ENCODE measurements at places on chromosomes 2 and 18.

- DNase-seq = no peak
Measured at GRCh38 chr2:174787487-174788205, 23.4 kb upstream of the CHRNA1 start.

GRCh38 chr2:32060266-32060665 is 3.1 kb upstream of the SPAST start:
- DNase-seq = no peak

DNA sequence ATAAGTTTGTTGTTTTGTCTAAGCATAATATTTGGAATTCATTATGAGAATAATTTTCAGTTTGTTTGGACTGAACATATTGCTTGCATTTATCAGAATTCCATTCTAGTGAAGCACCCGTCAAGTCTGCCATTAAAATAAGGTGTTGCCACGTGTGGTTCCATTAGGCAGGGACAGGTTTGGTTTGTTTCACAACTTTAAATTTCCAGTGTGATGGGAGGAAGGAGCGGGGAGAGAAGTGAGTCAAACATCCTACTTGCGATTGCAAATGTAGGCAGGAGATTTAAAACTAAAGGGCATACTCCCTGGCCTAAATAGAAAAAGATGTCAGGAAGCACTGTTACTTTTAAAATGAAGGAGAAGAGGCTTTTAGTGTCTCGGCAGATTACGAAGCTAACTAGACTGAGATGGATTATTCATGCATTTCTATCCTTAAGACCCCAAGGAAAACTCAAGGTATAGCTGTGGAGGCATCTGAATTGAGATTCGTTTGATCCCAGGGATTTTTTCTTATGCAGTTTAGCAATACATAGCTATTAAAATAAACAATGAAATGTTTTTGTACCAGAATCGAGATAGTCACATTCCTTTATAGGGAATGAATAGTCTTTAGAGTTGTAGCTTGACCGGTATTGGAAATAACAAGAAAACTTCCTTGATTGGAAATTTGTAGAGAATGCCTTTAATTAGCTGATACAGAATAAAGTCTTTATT is 19.8 kb downstream of the GRHL1 start:
- no peak for DNase-seq

GRCh38 chr2:222752746-222753145 is 81.3 kb downstream of the MOGAT1 start:
- DNase-seq = no peak

GRCh38 chr2:99240431-99240830 is 15.0 kb downstream of the LYG2 start:
- DNase-seq = no peak

DNA sequence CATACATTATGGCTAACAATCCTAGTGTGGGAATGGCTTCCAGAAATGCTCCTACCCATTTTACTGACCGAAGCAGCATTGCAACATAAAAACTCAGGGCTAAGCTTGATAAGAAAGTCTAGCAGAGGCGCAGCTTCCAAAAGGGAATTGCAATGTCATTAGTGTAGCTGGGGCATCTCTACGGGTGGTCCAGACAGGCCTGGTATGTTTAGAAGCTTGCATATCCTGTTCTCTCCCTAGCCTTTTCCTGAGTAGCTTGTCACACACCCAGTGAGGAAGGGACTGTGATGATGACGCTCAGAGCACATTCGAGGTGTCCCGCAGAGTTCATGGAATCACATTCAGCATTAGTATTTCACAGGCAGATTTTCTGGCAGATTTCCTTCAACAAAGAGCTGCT is 38.0 kb upstream of the COL5A2 start:
- no peak for DNase-seq

- DNase-seq = no peak
Measured at GRCh38 chr2:187424146-187424545, 23.9 kb downstream of the CALCRL start.

- no peak for DNase-seq
Measured at GRCh38 chr2:210528716-210529115, 27.7 kb upstream of the CPS1 start.

GRCh38 chr2:216426166-216426777 is 14.0 kb downstream of the SMARCAL1 start:
- DNase-seq = no peak

- DNase-seq = no peak
Measured at GRCh38 chr2:59680863-59681262, 872.6 kb downstream of the BCL11A start.

DNA sequence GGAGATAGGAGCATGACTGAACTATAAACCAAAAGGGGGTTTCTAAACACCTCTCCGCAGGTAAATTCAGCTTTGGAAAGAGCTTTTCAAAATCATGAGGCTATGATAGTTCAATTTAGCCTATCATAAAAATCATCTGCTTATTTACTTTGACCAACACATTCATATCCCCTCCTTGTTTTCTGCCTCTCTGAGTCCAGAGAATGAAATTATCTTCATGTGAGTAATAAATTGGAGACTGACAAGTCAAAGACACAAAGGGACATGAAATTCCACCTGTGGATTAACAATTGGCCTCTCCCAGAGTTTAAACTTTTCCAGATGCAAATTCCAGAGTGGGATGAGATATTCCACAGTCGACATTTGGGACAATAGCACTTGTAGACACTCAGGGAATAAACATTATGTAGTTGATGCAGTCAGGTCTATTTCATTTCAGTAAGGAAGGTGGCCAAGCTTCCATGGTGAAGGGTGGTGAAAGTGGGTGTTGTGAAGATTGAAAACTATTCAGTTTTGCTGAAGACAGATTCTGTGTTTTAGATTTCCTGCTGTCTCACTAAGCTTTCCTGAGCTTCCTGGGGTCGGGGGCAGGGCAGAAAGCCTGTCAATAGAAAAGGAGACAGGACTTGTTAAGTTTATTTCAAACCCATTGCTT is 84.7 kb downstream of the CDC42EP3 start:
- no peak for DNase-seq

- no peak for DNase-seq
Measured at GRCh38 chr2:1156059-1156458, 205.4 kb downstream of the SNTG2 start.

DNA sequence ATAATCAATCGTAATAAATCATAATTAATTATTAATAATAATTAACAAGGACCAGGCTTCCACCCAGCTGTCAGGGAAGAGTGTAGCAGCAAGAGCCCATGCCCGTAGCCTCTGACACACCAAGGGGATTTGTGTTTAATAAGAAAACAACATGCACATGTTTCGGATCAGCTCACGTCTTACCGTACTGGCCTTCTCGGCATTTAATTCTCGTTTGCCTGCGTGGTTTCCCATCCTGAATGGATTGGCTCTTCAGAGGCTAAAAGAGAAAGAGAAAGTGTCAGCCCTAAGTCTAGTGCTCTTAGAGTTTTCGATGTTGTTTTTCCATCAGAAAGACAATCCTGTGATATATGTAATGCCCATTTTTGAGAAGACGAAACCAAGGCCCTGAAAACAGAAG is 27.6 kb downstream of the MBP start:
- DNase-seq = no peak

GRCh38 chr2:44799754-44800153 is 141.7 kb upstream of the SIX3 start:
- DNase-seq = no peak

GRCh38 chr2:215826838-215827441 is 186.4 kb downstream of the MREG start:
- no peak for DNase-seq

- DNase-seq = no peak
Measured at GRCh38 chr18:5107988-5108387, 89.1 kb downstream of the AKAIN1 start.

DNA sequence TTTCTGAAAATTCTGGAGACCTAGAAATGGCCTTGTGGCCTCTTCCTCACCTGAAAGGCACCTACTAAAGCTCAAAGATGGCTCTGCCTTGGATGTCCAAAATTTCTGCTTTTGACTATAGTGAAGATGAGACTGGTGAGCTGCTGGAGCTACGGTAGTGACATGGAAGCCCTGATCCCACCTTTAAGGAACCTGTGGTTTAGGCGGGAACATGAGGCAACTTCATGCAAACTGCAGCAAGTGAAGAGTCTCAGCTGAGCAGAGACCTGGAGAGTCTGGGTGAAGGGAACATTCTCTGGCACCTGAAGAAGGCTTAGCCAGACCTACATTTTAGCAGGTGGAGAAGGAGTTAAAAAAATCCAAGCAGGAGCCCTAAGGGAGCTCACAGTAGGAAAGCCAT is 40.0 kb downstream of the GORASP2 start:
- no peak for DNase-seq

DNA sequence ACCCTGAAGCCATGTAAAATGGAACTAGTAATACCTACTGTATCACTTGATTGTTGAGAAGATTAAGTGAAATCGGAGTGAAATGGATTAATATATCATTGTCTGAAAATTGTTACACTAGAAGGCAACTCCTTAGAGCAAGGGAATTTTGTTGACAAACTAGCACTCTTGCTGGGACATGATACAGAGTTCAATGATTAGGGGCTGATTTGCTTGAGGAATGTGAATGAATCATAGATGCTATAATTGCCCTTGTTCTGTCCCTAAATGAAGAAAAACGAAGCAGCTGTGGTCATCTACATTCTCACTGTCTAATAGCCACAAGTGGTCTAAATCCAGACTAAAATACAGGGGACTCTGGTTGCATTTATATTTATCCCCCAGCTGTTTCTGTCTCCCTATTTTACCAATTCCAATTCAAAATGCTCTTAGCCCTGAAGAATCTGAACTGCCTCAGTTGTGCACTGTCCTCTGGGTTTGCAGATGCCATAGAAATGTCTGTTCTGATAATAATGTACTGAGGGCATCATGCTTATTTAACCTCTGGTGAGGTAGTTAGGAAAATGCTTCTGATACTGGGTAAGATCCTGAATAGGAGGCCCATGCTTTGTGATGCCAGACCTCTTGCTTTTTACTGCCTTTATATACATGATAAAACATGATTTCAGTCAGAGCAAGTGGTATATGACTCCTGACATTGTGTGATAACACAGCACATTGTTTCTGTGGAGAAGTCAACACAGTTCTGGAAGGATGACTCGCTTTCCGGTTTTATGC is 382.1 kb downstream of the NRXN1 start:
- DNase-seq = no peak

DNA sequence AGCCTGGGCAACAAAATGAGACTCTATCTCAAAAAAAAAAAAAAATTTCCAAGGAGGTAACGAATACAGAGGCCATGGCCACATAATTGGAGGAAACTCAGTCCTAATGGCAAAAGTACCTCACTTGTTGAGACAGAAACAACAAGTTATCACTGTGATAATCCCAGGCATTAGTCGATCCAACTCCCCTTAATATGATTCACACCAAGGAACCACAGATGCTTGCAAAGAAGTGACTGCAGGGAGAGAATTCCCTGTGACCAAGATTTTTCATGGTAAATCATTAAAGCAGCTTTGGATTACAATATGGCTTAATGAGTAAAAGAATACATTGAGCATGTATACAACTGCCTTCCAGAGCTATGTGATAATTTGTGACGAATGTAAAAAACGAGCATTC is 80.4 kb upstream of the RNU4ATAC start:
- no peak for DNase-seq

DNA sequence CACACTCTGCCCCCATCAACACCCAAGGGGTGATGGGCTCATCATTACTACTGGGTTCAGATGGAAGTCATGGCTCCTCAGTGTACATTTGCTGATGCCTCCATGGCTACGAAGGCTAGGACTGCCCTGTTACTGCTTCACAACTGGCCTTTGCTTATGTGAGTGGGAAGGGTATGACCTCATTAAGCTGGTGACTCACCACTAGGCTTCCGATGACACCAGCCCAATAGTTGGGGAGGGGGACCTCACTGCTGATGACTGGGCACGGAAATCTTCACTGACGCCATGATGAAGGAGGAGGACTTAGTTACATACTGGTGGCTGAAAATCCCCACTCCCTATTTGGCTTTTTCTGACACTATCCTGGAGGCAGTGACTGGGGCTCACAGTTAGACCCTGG is 263.2 kb downstream of the CMPK2 start:
- no peak for DNase-seq

- no peak for DNase-seq
Measured at GRCh38 chr2:88885275-88885674, 193.8 kb downstream of the RPIA start.

- no peak for DNase-seq
Measured at GRCh38 chr18:62583376-62583775, 60.6 kb downstream of the ZCCHC2 start.

DNA sequence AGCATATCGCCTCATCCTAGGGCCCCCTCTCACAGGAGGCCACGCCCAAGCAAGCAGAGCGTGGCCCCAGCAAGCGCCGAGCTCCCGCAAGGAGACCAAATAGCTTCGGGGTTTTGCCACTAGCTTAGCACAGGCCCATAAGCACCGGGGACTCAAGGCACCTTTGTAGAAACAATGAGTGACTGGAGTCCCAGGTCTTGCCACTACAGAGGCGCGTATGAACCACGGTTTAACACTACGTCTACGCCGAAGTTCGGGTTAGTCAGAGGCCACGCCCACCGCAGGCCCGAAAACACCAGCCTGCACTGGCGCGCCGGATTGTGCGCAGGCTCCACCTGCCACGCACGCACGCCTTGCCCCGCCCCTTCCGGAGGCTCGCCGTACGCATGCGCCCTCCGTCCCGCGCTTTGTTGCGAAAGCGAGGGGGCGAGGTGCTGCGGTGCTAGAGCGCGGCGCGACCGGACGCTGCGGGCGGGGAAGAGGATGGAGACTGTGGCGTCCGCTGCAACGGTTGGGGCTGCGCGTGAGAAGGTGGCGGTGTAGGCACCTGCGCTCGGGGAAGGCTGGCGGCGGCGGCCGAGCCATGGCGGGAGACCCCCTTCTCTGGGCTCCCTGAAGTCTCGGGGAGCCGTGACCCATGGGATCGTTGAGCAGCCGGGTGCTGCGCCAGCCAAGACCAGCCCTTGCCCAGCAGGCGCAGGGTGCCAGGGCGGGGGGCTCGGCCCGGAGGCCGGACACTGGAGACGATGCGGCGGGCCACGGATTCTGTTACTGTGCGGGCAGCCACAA is at the start of gene GMCL1:
Gene GMCL1, plus strand, starts transcription at position 405 of the 789 bp plus-strand sequence. Its CDS starts 233 bp downstream, at position 638.
- DNase-seq = peak; percentile 96

DNA sequence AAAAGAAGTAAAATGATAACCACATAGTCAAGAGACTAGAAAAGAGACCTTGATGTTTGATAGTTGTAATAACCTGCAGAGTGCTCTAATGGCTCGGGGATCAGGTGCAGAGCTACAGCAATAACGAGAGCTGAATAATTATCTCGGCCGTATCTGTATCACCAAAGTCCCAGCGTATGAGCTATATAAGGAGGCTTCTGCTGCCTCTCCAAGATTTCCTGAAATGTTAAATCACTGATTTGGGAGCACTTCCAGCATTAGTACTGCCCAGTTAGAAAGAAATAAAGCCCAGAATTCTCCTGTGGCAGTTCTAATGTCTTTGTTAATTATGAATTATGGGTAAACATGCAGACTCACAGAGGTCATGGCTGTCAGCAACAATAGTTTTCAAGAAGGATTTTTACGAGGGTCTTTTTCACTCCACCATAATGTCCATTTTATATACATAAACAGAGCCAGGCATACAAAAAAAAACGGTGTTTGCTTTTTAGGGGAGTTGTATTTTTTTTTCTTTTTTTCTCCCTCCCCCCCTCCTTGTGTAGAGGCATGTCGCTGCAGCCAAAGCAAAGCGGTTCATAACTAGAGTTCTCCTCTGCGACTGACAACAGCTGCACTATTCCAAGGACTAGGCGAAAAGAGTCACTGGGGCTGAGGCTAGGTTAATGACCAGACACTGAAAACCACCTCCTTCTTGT is 168.3 kb upstream of the VRK2 start:
- no peak for DNase-seq

Data from T-helper 22 cell (primary cell).